ENCODE measurements at places on chromosomes 12 and 14.

- no peak for DNase-seq
Observed at GRCh38 chr14:68661226-68662225, 131.3 kb downstream of the ZFP36L1 start.

DNA sequence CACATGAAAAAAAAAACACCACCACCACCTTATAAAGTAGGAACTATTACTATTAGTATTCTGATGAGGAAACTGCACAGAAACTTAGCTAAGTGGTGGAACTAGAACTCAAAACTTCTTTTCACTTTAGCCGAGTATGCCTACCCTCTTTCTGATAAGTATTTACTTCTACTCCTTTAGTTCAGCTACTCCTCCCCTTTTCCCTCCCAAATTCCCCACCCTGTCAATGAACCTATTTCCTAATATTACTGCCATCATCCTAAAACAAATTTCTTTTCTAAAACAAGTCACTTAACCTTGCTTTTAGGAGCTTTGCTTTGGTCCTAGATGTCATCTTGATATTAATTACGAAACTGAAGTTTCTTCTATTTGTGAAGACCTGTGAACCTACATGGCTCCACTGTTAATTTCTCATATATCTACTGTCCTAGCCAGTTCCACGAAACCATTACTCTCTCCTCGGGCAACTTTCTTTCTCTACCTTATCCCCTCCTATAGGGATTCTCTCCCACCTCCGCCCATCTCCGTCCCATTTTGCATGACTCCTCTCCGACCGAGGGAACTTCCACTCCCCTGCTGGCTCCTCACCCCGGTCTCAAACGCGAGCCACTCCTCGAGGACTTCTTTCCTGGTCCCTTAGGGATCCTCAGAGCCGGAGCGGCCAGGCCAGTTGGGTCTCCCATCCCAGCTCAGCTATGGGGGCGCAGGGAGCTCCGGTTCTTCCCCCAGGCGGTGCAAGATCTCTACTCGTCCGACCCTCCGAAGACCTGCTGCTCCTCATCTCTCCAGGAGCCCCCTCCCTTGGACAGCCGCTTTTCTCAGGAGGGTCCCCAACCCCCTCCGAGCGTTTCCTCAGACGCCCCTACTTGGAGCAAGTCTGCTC lies 1.1 kb downstream of the NUMB start:
- no peak for DNase-seq

DNA sequence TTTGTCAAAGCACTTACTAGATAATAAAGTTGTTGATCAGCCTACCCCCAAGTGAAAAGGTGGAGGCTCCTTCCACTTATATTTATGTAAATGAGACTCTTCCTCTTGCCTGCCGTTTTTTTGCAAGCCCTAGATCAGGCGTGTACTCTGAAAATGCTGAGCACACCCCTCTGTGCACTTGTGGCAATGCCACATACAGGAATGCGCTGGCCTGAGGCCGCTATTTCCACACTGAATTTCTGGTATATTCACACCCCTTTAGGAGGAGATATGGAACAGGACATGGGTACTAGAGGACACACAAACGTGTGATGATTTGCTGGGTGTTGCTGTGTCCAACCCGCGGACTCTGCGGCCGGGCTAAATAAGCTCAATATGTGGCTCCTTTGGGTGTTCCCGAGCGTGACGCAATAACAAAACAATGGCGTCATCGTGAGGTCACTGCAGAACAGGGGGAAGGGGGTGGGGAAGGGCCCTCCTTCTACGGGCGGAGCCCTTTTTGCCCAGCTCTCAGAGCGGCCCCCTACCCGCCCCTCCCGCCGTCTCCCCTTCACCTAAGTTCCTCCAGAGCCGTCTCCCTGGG lies 554 bp upstream of the TSPAN31 start:
- DNase-seq: no peak

- no peak for DNase-seq
Observed at GRCh38 chr12:39275846-39276245, 167.1 kb downstream of the KIF21A start.

DNA sequence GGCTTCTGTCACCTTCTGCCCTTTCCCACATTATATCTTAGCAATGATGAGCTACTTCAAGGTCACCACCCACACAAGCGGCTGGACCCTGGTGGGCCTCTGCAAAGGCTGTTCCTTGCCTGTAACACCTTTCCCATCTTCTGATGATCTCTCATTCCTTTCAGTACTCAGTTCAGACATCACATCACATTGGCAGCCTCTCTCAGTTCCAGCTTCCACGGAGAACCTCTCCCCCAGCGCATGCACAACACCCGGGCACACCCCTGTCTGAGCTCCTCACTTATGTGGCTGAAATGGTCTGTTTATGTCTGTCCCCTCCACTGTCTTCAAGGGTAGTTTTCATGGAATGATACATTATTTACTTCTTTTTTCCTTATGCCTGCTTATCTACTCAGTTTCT lies 6.5 kb upstream of the NID2 start:
- no peak for DNase-seq

DNA sequence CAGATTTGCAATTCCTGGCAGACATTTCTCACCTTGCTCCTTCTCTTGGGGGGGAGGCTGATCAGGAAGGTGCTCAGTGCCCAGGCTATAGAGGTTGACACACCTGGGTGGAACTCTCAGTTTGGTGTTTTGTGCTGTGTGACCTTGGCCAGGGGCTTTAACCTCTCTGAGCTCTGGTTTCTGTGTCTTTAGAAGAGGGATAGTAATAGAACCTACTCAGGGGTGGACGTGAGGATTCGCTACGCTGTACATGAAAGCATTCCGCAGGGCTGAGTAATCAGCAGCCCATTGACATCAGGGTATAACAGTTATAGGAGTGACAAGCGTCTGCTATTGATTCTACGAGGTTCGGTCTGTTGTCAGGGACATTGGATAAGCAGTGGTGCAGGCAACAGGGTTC lies 98.1 kb downstream of the PHETA1 start:
- DNase-seq: no peak
